ENCODE measurements at places on chromosomes 12 and 14.

- no peak for DNase-seq
Observed at GRCh38 chr12:62622177-62622576, 155.6 kb downstream of the MON2 start.

- DNase-seq = no peak
Observed at GRCh38 chr14:29403091-29403490, 524.6 kb downstream of the PRKD1 start.

GRCh38 chr12:102601621-102602020 lies 121.3 kb upstream of the IGF1 start:
- DNase-seq = no peak

GRCh38 chr14:74905595-74906142 lies 17.4 kb downstream of the RPS6KL1 start:
- DNase-seq = no peak

DNA sequence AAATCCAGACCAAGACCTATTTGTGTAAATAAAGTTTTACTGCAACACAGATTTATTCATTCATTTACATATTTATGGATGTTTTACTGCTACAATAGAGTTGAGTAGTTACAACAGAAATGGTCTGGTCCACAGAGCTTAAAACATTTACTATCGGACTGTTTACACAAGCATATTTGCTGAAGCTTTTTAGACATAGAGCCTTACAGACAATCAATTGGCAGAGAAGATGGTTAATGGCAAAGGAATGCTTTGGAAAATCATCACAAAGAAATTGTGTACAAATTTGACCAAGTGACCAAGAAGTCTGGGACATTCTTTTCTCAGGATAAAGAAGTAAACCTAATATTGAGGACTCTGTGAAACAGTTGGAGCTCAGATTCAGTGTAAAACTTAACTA lies 504.3 kb downstream of the SLC16A7 start:
- no peak for DNase-seq

- no peak for DNase-seq
Observed at GRCh38 chr12:89971880-89972279, 263.2 kb upstream of the ATP2B1 start.
